ENCODE measurements at places on chromosomes 13 and 19.

- no peak for DNase-seq
These were observed 10.8 kb downstream of the XPO4 start for GRCh38 chr13:20891768-20892167.

GRCh38 chr13:43205416-43205815 lies 182.0 kb downstream of the DNAJC15 start:
- no peak for DNase-seq

DNA sequence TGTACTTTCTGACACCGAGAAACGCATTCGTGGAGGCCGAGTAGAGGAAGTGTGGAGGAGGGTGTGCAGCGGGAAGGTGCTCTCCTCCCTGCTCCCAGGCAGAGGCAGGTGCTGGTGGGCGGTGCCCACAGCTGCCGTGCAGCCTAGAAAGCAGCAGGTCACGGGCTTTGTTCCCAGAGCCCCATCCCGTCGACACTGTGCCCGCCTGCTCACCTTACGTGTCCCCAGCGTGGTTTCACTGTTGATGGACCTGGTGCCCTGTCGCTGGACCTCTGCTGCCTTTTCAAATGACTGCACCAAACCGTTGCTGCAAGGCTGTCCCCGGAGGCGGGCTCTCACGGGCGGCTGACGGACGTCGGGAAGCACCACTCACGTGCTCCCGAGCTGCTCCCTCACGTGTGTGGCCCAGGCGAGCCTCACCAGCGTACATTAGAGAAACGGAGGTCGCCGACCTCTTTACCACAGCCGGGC lies 20.8 kb downstream of the PLEKHJ1 start:
- no peak for DNase-seq

DNA sequence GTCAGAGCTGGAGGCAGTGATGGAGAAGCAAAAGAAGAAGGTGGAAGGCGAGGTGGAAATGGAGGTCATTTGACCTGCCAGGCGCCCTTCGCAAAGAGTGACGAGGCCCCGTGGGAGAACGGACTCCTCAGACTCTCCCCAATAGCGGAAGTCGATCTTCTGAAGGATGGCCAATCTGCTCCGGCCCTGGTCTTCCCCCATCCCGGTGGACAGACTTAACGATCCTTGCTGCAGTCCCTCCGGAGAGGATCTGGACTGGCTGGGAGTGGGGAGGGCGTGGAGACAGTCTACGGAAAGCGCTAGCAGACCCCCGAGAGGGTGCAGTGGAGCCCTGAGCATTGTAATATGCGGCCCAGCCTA lies 11.9 kb downstream of the EPS8L1 start:
- no peak for DNase-seq

- no peak for DNase-seq
These were observed 10.1 kb downstream of the TMEM143 start for GRCh38 chr19:48353677-48354076.

DNA sequence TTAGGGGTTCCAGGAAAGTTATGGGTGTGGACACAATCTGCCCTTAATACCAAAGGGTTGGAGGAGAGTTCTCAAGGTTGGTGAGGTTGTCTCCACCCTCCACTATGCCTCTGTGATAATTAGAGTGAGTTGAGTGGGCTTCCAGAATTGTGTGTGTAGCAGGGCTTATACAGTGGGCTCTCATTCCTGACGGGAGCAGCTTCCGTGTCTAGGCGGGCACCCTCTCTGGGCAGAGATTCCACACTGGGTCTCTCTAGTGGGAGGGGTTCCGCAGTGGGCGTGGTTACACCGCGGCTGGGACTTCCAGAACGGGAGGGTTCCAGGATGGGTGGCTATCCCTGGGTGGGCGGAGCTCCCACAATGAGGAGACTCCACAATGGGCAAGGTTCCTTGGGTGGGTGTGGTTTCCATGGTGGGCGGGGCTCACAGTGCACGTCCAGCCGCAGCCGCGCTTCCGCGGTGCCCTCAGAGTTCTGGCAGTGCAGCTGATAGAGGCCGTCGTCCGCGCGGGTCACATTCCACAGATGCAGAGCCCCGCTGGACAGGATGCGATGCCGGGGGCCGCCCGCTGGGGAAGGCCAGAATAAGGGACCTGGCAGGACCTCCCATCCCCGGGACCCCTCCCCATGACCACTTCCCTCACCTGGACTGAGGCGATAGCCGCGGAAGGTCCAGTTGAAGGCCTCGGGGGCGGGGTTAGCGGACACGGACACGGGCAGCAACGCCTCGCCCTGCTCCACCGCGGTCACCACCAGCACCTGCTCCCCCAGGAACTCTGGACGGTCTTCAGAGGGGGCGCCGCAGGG lies 8.4 kb downstream of the NPHS1 start:
- DNase-seq, result no peak

- DNase-seq, result no peak
These were observed 472.1 kb upstream of the TSHZ3 start for GRCh38 chr19:31821346-31821745.

DNA sequence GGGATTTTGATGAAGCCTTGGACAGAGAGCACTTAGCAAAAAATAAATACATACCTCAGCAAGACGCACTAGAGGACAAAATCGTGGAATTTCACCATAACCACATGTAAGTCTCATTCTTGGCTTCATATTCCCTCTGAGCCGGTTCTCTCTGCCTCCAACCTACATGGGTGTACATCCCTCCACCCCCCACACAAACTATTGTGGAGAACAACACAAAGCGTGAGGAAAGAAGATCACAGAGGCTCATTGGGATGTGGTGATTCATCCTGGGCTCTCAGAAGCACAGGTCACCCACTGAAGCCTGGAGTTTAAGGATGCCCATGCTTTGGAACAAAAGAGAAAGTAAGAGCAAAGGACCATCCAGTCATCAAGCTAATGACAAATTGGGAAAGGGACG lies 192.2 kb downstream of the STK24 start:
- DNase-seq, result no peak

DNA sequence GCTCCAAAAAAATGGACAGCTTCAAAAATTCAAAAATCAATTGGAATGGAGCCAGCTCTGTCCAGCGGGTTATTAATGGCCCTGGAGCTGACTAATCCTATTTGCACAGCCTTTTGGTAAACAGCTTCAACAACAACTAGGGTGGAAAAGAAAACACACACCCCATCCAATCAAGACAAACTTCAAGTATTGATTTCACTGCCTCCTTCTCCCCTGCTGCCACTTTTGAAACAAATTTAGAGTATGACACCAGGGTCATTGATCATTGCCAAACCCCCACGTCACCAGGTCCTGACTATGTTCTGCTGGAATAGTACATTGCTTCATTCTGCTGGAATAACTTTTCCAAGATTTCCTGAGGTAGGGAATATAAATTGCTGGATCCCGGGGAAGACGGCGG lies 56.8 kb upstream of the GTF3A start:
- DNase-seq, result no peak

DNA sequence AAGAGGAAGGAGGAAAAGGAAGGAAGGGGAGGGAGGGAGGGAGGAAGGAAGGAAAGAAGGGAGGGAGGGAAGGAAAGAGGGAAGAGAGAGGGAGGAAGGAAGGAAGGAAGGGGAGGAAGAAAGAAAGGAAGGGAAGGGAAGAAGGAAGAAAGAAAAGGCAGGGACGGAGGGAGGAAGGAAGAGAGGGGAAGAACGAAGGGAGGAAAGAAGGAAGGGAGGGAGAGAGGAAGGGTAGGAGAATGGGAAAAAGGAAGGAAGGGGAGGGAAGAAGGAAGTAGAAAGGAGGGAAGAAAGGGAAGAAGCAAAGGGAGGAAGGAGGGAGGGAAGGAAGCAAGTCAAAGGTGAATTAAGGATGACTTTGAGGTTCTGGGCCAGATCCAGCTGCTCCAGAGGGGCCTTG lies 3.0 kb downstream of the ACSBG2 start:
- no peak for DNase-seq

DNA sequence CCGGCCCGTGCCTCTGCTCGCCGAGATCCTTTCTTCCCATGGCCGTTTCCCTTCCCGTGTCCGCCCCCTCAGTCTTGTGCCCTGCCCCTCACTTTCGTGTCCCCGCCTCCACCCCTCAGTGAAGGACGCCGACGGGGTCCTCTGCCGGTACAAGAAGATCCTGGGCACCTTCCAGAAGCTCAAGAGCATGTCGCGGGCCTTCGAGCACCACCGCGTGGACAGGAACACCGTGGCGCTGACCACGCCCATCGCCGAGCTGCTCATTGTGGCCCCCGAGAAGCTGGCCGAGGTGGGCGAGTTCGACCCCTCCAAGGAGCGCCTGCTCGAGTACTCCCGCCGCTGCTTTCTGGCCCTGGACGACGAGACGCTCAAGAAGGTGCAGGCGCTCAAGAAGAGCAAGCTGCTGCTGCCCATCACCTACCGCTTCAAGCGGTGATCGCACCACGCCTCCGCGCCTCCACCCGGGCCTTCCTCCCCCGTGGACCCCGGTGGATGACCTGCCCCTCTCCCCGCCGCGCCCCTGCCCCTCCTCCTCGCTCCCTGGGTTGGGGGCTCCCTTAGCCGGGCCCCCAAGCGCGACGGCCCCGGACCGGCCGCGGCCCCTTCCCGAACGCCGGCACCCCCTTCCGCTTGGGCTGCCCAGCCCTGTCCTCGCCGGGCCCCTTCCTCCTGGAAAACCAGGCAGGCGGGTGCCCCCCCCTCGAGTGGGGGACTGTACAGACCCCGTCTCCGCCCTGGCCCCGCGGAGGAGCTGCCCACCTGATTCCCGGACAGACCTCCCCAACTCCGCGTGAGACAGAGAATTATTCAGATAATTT lies 2.3 kb upstream of the U2AF2 start:
- no peak for DNase-seq

DNA sequence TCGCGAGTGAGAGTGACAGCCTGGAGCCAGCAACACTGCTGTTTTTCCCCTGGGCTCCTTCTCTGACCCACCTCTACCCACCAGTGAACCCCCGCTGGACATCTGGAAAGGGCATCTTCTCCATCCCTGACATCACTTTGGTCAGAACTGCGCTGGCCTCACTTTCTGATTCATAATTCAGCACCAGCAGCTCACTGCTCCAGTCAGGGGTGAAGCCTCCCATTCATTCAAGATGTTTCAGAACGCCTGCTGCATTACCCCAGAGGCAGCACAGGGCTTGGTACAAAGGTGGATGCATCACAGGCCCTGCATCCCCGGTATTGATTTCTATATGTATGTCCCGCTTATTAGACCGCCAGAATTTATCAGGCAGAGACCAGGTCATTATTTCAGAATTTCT lies 182.8 kb upstream of the TSHZ3 start:
- DNase-seq, result no peak

- no peak for DNase-seq
These were observed 65.4 kb upstream of the ZNF91 start for GRCh38 chr19:23460656-23461055.

- DNase-seq, result no peak
These were observed 85.0 kb downstream of the GGACT start for GRCh38 chr13:100503622-100504021.

- no peak for DNase-seq
These were observed 2.8 kb downstream of the GNA11 start for GRCh38 chr19:3096902-3097326.

GRCh38 chr19:35534803-35535480 lies 1.7 kb downstream of the GAPDHS start:
- no peak for DNase-seq

DNA sequence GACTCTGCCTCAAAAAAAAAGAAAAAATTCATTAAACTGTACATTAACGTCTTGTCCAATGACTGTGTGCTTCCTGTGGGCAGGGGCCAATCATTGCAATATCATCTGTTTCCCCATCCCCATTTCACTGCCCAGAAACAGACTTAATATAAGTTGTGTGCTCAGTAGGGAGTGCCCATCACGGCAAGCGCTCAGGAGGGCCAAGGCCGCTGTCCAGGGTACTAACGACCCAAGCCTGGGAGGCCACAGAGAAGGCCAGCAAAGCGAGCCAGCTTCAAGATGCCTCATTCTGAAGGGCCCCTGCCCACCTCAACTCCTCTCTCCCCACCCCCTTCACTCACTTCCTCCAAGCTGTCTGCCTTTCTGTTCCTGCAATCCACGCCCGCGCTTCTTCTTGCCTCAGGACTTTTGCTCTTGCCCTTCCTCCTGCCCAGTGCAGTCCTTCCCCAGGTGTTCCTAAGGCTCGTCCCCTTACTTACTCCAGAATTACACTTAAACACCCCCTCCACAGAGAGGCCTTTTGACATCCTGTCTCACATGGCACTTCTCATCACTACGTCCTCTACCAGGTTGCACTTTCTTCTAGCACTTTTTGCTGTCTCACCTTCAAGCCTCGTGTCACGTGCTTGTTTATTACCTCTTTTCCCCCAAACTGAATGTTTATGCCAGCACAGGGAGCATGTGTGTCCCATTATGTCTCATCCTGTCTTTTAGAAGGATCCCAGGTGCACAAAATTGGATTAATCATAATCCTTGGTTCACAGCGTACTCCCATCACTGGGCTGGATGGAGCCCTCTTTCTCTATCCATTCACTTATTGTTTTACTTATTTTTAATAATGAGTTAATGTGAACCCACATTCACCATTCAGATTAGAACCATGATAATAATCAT lies 11.3 kb upstream of the POU2F2 start:
- peak; percentile 73 for DNase-seq

DNA sequence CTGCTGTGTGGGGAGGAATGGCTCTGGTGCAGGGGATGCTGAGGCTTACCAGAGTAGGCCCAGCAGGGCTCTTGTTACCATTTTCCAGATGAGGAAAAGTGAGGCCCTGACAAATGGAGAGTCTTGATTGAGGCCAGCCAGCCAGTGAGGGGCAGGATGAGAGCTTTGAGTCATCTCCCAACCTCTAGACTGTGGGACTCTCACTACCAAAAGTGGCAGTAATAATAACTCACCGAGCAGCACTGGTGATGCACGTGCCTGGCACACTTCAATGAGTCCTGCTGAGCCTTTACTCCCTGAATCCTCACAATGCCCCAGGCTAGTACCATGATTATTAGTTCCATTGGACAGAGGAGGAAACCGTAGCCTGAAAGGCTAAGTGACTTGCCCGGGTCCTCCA lies 7.8 kb downstream of the CIC start:
- DNase-seq, result no peak

DNA sequence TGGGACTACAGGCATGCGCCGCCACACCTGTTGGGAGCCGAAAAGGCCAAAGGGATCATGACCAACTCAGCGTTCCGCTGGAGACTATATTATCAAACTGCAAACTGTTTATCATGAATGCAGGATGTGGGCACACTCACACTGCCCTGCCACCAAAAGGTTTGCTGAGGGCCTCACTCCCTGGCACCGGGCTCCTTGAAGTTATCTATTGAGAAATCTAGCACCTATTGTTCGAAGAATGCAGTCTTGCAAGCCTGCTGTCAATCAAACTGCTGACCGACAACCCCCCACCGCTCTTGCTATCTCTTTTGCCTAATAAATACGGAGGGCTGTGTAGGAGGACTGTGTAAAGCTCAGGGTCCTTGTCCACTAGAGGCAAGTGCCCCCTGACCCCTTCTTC lies 5.2 kb upstream of the ZNF836 start:
- DNase-seq, result no peak

DNA sequence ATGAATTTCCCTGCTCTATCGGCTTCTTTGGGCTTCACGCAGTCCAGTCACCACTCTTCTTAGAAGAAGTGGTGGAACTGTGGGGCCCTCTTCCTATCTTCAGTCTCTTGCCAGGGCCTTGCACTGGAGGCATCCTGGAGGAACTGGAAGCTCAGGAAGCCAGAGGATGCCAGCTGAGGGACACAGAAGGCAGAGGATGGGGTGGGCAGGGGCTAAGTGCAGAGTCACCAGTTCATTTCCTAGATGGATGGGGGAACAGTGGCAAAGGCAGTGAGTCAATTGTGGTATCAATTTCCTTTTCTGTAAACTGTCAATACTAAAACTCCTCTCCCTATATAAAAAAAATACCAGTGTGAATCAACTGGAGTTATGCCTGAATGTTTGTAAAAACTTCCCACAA lies 419.7 kb downstream of the KLF12 start:
- no peak for DNase-seq

- no peak for DNase-seq
These were observed 2.3 kb upstream of the UHRF1 start for GRCh38 chr19:4906963-4907362.

GRCh38 chr13:50384724-50385123 lies 369.5 kb downstream of the KCNRG start:
- DNase-seq, result no peak

All from SK-N-DZ (cell line).